ENCODE measurements at places on chromosomes 1 and 21.
A peak's percentile ranks its signal among the peaks of the same experiment; 100 is the strongest.

GRCh38 chr1:226432586-226433340 is 24.9 kb upstream of the PARP1 start:
- no peak for DNase-seq

- no peak for DNase-seq
Observed at GRCh38 chr1:53398576-53399365, 60.4 kb upstream of the DMRTB1 start.

DNA sequence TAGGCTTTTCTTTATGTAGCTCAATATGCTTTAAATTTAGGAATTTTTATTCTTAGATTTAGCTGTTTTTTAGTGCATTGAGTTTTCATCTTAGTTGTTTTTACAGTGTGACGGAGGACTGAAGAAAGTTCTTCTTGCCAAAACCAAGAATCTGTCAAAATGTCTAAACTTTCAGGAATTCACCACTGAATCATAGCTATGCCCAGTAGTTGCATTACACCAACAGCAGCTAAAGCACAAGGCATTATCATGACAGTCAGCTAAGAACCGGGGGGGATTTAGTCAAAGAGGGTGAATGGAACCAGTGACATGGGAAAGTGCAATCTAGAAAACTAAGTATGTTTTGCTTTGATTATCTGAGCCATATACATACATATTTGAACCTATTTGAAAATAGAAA is 6.5 kb upstream of the C1orf146 start:
- no peak for DNase-seq

GRCh38 chr1:7257225-7257624 is 472.0 kb downstream of the CAMTA1 start:
- DNase-seq: no peak

DNA sequence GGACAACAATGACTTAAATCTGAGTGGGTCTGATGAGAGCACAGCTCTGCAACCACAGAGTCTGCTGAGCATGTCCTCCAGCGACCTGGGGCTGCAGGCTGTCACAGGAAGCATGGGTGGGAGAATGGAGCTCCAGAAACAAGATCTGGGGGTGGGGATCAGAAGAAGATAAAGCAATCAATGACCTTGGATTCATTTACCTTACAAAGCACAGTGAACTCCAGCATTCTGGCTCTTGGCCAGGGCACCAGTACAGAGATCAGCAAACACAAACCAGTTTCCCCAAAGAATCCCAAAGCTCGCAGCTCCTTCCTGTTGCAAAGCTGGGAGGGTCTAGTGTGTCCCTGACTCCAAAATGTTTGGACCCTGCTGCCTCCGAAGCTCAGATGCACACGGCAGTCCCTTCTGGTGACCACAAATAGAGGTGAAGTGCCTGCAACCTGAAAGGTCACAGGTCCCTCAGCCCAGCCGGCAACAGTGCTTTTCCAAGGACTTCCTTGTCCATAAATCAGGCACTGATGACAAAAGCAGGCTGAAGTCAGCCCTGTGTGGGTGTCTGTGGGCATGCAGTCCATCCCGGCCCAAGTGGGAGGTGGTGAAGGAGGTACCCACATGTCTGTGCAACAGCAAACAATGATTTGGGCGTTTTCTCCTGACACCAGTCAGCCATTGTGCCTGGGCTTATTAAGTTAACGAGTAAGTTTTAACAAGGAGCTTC is 76.1 kb downstream of the SH3BGR start:
- no peak for DNase-seq

- no peak for DNase-seq
Observed at GRCh38 chr1:90371448-90371813, 345.7 kb downstream of the BARHL2 start.

- no peak for DNase-seq
Observed at GRCh38 chr1:38558500-38559445, 300.8 kb downstream of the RRAGC start.

DNA sequence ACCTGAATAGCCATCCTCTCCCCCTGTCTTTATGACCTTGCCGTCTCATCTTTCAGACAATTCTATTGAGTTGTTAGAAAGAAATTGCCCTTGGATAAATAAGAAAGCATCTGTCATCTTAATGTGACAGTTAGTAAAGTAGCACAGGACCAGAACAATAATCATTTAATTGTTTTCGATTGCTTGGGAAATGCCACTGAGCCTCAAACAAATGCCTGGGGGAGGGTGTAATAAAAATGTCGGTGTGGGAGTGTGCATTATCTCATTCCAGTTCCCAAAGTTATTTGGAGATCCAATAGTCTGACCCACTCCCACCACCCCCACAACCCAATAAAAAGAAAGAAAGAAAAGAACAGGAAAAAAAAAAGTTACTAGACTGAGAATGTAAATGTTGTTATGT is 509.3 kb upstream of the LRRC7 start:
- no peak for DNase-seq

DNA sequence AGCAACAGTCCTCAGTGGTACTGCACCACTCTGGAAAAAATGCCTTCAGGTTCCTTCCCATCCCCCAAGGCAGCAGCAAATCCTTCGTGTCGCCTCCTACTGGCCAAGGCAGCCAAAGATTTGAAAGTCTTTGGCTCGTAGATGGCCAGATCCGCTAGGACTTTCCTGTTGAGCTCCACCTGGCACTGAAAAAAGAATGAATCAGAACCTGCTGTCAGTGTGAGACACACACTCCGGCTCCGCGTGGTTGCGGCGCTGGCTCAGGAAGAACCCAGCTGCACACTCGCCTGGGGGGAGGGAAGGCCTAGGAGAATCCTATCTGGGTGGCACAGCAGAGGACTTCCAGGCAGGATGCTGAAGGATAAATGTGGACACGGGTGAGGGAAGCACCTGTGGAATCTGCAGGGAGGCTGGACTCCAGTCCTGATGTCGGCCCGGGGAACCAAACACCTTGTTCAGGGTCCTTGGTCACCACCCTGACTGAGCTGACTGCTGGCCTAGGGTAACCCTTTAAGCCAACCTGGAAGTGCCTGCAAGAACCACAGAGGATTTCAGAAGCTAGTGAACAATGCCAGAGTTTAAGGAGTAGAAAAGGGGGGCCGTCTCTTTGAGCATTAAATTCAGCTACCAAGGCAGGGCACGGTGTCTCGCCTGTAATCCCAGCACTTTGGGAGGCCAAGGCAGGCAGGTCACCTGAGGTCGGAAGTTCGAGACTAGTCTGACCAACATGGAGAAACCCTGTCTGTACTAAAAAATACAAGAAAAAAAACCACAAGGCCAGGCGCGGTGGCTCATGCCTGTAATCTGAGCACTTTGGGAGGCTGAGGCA is 3.2 kb upstream of the CCNL2 start:
- peak; percentile 20 for DNase-seq

DNA sequence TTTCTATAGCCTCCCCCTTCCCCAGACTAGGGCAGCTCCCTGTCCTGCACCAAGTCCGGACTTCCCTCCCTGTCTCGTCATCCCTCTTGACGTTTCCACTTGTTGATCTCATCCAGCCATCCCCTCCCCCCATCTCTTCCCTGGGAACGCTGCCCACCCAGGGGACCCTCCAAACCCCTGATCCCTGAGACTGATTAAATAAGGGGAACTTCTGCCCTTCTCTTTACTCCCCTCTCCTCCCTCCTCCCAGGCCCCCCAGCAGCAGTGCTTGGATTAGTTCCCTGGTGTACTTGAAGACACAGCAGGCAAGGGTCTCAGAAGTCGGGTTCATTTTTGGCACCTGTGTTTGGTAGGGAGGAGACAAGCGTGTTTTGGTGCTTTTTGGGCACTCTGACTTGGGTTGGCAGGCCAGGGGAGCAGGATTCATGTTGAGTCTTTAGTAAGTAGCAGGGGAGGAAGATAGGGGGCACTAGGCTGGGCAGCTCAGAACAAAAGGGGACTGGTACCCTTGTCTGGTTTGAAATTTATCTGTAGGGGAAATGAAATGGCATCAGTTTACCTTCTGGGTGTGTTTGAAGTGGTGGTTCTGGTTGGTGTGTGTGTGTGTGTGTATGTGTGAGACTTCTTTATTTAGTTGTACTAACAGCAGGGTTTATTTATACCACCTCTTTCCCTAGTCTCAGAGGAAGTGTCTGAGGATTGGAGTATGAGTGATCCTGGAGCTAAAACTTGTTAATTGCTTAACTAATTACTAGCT is 11.1 kb downstream of the VANGL2 start:
- no peak for DNase-seq

- no peak for DNase-seq
Observed at GRCh38 chr1:147409886-147410285, 131.4 kb upstream of the BCL9 start.

DNA sequence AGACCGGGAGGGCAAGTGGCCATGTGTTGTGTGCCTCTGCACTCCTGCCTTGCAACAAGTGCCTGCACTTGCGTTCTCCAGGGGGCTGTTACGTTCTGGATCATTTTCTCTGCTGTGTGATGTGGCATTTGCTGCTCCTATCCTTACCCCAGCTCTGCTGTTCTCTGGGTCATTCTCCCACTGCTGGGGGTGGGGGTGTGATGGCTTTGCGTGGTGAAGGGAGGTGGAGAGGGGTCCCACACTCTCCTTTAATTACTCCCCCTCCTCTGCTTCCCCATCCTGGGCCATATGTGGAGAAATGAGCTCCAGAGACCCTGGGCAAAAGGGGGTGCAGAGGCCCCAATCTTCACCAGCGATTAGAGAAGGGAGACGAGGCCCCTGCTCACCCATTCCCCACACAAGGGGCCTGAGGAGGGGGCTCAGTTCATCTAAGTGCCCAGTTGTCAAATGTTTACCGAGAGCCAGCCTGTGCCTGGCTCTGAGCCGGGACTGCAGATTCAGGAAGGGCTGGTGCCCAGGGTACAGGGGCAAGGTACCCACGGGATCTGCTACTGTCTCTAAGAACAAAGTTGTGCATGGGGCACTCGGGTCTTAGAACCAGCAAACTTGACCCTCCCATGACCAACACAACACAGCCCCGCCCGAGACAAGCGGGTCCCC is 355.4 kb downstream of the PTPRU start:
- no peak for DNase-seq

GRCh38 chr1:1564268-1564667 is 10.4 kb downstream of the SSU72 start:
- DNase-seq: no peak

DNA sequence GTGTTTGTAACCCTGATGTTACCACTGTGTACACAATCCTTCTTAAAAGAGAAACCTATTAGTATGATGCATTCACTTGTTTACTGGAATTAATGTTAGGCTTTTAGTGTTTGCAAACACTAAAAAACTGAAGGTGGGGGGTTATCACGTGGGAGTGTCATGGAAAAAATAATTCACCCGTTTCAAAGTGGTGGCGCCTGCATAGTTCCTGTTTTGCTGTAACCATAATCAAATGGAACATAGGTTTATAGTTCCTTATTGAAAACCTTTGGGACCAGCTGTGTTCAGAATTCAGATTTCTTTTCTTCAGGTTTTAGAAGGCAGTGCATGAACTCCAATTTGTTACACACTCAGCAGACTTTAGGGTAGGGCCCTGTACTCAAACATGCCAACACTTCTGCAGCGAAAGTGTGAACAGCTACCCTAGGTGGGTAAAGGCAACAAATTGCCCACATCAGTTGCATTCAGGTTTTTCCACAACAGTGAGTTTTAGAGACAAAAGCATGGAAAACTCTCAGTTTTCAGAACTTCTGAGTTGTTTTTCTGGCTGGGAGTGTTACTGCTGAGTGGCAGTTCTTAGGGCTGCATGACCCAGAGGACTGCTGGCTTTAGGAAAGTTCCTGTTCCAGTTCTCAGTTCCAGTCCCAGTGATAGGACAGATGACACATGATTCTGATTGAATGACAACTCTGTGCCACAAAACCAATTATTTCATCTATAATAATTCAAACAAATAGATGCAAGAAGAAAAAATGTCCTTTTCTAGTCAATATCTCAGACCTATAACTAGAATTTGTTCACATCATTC is 29.1 kb upstream of the IVNS1ABP start:
- DNase-seq: no peak

DNA sequence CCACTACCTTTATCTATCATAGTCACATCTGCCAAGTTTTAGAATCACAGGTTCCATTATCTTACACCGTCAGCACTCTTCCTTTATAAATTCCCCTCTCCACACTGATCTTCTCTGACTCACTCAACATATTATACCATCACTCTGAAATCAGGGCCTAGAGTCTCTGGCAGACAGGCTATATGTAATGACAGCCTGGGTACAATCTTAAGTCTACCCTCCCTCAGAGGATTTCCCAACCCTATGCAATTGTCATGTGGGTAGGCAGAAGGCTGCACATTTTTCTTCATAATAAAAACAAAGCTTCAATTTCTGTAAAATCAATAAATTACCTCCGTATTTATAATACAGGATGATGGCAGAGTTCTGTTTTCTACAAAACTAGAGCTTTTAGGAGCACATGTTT is 138.0 kb downstream of the RERE start:
- no peak for DNase-seq

DNA sequence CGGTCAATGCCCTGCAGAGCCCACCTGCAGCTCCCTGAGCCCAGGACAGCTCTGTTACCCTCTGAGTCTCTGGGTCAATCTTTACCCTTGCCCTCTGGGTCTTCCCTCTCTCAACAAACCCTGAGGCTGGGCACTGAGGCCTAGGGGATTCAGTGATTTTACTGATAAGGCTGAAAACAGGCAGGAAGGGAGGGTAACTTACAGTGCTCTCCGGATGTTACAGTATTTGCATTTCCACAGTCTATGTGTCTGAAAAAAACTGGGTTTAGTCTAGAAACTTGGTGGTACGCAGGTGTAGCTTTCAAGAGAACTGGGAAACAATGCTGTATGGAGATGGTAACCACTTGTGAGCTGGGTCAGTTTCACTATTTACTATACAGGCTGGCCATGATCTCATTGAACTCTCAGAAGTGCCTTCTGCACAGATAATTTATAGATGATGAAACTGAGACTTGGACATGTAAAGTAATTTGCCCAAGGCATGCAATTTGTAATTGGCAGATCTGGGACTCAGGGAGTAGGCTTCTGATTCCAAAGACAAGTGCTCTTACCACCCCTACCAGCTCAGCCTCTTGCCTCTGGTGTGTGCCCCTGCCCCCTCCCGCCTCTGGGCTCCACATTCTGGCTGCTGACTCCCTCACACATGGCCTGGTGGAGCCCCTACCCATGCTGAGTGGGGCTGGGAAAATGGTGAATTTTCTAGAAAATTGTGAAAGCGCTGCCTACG is 48.8 kb downstream of the TENT5C start:
- DNase-seq: no peak

- DNase-seq: no peak
Observed at GRCh38 chr1:115560027-115560426, 81.7 kb upstream of the VANGL1 start.
